ENCODE measurements at places on chromosomes 4 and X.

DNA sequence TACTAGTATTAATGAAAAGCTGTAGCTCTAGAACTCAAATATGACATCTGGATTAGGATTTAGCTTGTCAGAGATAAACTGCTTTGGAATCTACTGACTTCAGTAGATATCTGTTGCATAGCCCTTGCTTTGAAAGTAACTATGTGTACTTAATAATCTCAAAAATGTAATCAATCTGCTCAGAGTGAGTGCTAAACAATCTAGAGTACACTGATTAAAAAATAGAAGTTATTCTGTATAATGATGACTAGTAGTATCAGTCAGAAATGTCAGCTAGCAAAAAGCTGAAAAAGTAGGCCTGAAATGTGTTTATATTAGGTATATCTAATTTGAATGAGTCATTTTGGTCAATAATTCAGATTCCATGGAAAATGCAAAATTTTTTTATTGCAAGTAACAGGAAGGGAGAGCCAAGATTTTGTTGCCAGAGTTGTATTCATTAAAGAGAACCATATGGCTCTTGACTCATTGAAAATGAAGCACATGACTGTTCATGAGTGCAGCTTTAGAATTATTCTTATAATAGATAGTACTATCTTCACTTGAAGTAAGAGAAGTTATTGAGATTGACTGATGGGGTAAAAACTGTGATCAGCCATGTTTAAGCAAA lies 20.0 kb downstream of the CLCN3 start:
- DNase-seq, result no peak

- no peak for DNase-seq
Observed at GRCh38 chrX:137547291-137547690, 18.6 kb upstream of the ZIC3 start.

DNA sequence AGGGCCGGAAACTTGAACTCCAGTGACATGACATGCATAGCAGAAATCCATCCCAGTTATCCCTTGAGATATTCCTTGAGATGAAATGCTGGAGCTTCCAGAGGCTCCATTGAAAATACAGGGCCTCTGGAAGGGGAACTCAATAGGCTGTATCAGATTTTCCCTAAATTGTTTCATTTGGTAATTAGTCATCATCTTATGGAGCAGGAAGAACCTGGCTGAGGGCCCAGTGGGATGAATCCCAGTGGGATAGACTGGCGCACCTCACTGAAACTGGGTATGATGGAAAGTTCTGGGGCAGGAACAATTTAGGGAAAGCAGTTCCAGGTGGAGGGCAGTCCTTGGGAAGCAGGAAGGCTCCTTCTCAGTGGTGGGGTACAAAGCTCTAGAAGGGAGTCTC lies 307.8 kb upstream of the DIPK2B start:
- no peak for DNase-seq

- DNase-seq, result no peak
Observed at GRCh38 chr4:162849937-162850336, 316.8 kb downstream of the NAF1 start.

- DNase-seq, result no peak
Observed at GRCh38 chr4:130163701-130164100, 1067.7 kb downstream of the C4orf33 start.

DNA sequence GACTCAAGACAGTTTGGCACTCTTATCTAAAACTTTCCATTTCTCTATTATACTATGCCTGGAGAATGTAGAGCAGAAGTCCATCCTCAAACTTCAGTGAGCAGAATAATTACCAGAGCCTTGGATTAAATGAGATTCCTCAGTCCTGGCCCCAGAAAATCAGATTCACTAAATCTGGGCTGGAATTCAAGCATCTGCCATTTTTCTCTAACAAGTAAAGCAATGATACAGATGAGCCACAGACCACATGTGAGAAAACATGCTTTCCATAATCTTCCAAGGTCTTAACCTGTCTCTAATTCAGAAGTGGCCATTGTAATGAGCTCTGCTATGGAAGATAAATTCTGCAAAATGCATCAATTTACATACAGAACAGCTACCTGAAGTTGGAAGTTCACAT lies 25.4 kb downstream of the SOWAHB start:
- DNase-seq, result no peak

GRCh38 chrX:95383778-95384177 lies 1300.9 kb upstream of the DIAPH2 start:
- no peak for DNase-seq

DNA sequence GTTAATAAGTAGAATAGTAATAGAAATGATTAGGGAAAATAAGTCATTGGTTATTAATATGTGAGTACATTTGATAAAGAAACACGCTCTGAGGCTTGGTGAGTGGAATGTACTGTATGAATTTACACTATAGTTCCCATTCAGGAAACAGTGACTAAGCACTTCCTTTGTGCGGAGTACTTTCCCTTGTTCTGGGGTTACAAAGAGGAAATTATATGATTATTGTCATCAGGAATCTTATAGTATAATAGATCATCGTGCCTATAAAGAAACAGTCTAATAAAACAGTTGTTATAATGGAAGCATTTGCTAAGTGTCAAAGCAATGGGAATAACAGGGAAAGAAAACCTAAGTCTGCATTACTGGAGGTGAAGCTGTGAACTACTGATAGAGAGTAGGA lies 138.0 kb downstream of the RPA4 start:
- DNase-seq, result no peak

GRCh38 chrX:28586981-28587551 lies at the start of gene IL1RAPL1:
TSS of gene IL1RAPL1 (plus strand) at chrX:28587446.
- peak; percentile 39 for DNase-seq

DNA sequence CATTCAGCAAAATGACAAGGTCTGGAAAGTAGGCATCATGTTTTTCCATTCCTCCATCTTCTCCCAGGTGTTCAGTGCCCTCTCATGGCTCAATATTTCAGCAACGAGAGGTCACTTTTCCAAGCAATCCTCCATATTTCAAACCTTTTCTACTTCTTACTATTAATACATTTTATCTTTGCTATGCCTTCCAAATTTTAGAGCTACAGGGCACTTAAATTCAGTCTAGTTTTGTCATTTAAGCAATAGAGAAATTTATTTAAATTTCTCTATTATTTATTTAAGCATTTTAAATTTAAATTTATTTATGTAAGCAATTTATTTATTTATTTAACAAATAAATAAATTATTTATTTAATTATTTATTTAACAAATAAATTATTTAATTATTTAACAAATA lies 305.1 kb upstream of the ANXA10 start:
- DNase-seq, result no peak

DNA sequence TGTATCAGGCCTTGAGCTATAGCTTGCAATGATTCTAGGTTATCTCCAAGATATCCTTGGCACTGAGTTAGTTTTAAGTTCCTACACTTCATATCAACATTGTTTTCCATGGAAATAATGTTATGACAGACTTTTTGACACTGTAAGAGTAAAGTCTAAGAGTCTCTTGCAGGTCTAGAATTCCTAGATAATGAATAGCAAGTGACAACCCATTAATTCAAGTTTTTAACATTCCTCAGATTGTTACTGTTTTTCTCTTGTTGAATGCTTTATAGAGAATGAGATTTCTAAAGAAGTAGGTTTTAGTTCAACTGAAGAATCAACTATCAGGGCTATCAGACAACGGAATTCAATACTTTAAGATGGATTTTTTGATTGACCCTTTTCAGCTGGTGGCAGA lies 276.1 kb downstream of the PPP3CA start:
- DNase-seq, result no peak

GRCh38 chr4:154329268-154329868 lies 162.2 kb downstream of the DCHS2 start:
- peak; percentile 10 for DNase-seq

- no peak for DNase-seq
Observed at GRCh38 chr4:52984462-52984881, 122.4 kb downstream of the RASL11B start.

DNA sequence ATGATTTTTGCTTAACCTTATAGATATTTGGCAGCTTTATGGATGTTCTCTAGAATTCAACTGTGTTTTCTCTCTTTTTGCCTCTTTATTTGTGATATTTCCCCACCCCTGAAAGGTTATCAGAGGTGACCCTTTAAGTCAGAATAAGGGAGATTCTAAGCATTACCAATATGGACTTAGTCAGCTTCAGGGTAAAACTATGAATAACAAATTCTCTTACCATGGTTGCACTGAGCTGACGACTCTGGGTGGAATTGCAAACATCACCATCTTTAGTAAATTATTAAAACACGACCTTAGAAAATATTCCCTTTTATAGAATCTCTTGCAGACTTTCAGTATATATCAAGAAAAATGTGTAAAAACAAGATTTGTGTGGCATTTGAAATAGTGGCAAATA lies 21.6 kb downstream of the TRPC3 start:
- no peak for DNase-seq

DNA sequence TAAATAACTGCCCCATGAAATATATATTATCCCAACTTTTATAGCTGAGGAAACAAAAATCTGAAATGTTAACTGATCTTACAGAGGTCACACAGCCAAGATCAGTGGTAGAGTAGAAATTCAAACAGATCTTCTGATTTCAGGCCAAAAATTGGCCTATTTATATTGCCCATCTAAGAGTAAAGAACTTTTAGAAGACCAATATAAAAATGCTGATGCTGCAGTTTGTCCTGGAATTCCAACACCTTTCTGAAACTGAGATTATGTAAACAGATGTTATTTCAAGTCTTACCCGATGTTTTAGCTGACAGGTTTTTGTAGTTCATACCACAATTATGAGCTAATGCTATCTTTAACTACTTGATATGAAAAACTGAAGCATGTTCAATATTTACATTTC lies 51.1 kb downstream of the SPANXN3 start:
- DNase-seq, result no peak

DNA sequence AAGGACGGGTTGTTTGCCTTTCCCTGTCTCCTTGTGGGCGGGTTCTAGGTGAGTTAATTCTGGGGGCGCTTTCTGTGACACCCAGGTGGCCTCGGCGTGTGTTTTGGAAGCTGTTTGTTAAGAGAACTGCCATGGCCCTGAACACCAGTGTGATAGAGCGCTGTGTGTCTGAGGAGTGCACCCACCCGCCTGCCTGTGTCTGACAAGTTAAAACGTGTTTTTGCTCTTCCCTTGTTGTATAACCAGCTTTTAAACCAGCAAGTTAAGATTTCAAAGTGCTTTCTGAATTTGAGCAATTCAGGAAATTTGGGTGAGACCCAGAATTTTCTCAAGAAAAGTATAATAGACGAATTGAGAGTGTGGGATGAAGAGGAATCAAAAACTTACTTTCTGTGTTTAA lies 55.2 kb upstream of the HGFAC start:
- no peak for DNase-seq

- no peak for DNase-seq
Observed at GRCh38 chrX:40005292-40006011, 92.3 kb downstream of the BCOR start.

- no peak for DNase-seq
Observed at GRCh38 chr4:81031796-81032551, 1.5 kb downstream of the BMP3 start.

DNA sequence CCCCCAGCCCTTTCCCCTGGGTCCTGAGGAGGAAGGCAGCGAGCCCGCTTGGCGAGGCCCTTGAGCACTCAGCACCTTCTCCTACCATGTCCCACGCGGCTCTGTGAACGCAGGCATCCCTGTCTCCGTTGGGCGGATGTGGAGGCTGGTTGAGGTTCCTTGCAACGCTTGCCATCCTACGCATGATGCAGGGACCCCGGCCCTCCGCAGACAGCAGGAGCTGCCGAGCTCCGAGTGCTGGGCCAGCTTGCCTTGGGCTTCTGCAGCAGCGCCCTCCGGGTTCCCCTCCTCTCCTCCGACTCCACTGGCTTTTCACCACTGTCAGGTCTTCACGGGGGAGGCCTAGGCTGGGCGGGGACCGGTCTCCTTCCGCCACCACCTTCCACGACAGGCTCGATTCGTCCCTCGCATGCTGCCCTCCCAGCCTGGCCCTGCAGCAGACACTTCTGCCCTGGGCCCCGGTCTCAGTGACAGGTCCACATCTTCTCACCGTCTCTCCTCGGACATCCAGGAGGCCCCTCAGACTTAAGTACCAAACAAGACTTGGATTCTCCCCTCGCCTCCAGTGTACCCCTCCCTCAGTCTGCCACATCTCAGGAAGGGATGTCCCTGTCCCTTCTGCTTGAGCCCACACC lies 67.6 kb upstream of the HGFAC start:
- DNase-seq, result no peak

Measured in small intestine (tissue), 16 donors.